ENCODE measurements at places on chromosomes 7 and 10.

DNA sequence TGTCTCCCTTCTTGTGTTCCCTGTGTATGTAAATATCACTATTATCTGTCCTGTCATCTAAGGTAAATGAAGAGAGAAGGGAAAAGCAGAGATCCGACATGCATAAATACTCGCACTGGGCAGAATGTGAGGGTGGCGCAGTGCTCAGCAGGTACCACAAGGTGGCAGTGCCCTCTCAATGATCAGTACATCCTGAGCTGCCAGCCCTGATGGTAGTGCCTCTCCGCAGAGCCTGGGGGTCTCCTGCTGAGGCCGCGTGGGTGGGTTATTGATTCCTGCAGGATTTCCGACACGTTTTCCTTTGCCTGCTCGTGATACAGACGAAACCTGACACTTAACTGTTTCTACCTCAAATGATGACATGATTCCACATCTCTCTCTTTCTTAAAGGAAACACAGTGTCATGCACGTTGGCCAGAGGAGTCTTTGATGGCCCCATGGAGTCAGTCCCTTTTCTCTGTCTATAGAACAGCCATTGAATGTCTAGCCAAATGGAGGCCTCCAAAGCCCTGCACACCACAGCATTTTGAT is 19.8 kb downstream of the RGR start:
- peak; percentile 92 for DNase-seq

GRCh38 chr7:4739528-4739992 is 35.9 kb upstream of the AP5Z1 start:
- peak; percentile 76 for DNase-seq

DNA sequence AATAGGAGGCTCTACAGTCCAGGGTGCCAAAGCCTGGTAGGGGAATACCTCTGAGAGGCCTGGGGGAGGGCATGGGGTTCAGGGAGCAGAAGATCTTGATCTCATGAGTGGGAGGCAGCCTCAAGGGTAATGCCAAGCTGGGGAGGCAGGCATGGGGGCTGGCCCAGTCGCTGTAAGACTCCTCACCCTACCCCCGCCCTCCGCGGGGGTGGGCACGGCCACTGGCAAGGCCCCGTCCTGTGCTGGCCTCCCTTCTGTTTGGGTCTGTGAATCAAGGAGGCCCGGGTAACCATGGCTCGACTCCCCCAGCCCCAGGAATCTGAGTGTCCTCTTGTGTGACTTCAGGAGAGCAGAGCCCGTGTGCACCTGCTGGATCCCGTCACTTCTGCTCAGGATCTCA is 473.9 kb downstream of the PLXNA4 start:
- DNase-seq, result peak; percentile 30

- no peak for DNase-seq
Measured at GRCh38 chr10:127194111-127194510, 2.3 kb downstream of the INSYN2A start.

DNA sequence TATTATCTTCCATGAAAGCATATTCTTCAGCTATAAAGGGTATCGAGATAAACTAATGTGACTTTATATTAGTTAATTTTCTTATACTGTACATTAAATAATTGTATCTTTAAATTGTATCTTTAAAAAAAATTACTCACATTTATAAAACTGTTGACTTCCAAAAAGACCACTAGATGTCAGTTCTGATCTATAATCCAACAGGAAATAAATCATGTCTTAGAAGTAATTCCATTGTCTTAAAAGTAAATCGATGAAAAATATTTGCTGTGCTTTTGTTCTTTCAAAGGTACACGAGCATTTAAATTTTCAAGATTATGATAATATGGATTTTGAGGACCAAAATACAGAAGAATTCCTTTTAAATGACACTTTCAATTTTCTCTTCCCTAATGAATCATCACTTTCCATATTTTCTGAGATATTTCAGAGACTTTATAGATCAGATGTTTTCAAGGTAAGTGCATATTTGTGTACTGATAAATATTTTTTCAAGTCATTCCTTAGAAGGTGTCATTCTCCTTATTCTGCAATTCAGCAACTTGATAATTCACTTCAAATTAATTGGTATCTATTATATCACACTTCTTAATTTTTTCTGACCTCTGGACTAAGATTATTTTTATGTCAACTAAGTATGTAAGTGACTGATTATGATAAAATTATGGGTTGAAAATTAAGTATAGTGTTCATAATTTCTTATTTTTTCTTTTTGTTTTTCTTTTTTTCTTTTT is 138.5 kb downstream of the CPED1 start:
- no peak for DNase-seq

GRCh38 chr7:153496257-153496656 is 555.9 kb upstream of the DPP6 start:
- no peak for DNase-seq

- no peak for DNase-seq
Measured at GRCh38 chr10:128405450-128405849, 279.2 kb upstream of the MKI67 start.

- no peak for DNase-seq
Measured at GRCh38 chr10:129047600-129047999, 419.4 kb upstream of the MGMT start.

DNA sequence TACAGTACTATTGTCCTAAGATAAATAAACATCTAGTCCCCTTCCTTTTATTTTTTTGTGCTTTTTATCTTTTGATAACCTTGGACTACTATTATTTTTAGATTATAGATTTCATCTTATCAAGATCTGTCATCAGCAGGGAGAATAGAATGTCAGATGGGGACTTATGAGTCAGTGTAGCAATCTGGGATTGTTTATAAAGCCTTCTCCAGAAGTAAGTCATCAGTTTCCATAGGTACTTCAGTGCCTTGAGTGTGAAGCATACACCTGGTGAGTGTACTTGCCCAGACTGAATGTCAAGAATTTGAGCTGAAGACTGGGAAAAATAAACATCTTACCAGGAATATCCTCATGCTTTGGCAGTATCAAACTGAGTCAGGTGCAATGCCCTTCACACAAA is 2.1 kb downstream of the CASD1 start:
- no peak for DNase-seq

- no peak for DNase-seq
Measured at GRCh38 chr7:17626235-17626634, 314.1 kb downstream of the SNX13 start.

All from endodermal cell (in vitro differentiated cells).